ENCODE measurements at places on chromosomes 5 and 9. TPM values are rescaled to one million over a fixed set of nuclear protein-coding genes. Genes with fewer than 3 reads are reported as not detected.

Gene GABRA1
- polyA plus RNA-seq, result not detected

Gene SLC46A2
- not detected for polyA plus RNA-seq

Gene MSANTD3
- 7.5 TPM for polyA plus RNA-seq

Gene EXD3
- polyA plus RNA-seq, result 57.3 TPM

Gene SUSD3
- 1.4 TPM for polyA plus RNA-seq

DNA sequence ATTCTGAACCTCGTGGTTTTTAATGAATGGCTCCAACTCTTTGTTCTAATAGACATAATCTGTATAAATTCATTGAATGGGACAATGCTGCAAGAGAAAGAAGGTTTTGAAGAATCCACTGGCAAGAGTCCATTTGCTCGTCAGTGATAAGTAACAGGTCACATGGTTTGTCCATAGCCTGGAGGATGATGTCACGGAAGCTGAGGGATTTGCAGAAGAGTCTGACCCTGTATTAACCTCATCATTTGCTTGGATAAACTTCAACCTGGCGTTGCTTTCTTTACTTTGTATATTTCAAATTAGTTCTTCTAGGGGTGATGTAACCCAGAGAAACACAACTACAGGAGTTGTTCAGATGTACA, 197.4 kb downstream of the GAS1 start:
- no peak for DNase-seq

DNA sequence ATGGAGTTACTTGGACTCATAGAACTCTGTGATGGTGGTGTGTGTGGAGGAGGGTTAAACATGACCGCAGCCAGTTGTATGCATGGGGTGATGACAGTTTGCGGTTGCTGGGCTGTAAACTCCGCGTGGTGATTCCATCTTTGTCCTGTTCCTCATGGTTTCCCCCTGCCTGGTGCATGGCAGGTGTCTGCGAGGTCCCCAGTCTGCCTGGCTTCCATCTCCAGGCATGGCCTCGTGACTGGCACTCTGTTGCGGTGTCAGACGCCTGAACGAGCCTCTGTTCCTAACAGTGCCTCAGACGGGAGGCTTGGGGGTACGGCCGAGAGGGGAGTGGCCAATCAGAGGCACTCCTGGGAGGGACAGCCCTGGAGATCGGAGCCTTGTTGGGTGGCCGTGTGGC, 33.9 kb upstream of the SH3PXD2B start:
- DNase-seq, result no peak

- no peak for DNase-seq
Observed at GRCh38 chr5:40154194-40154593, 525.5 kb upstream of the PTGER4 start.
